IgD-negative memory B cell (primary cell): ENCODE measurements at places on chromosomes 13 and 19. TPM values are rescaled to one million over a fixed set of nuclear protein-coding genes. Genes with fewer than 3 reads are reported as not detected.

Gene F7
- not detected for polyA plus RNA-seq

Gene SYT5
- polyA plus RNA-seq = 0.43 TPM

Gene AP3D1
- 23.7 TPM for polyA plus RNA-seq

Gene CDX2
- polyA plus RNA-seq = not detected

Gene CLDN10
- polyA plus RNA-seq = not detected

Gene NMRK2
- polyA plus RNA-seq = not detected

Gene FREM2
- polyA plus RNA-seq = not detected

Gene PRR36
- polyA plus RNA-seq = not detected

Gene ZNF468
- polyA plus RNA-seq = 16.1 TPM

Gene PRRG2
- 0.26 TPM for polyA plus RNA-seq

Gene UNC13A
- polyA plus RNA-seq = not detected

Gene DUS3L
- polyA plus RNA-seq = 35.2 TPM

Gene NLRP4
- polyA plus RNA-seq = not detected

Gene ZNF570
- 4.3 TPM for polyA plus RNA-seq

Gene BCKDHA
- 63.4 TPM for polyA plus RNA-seq

Gene ZIC2
- polyA plus RNA-seq = not detected

Gene CEACAM4
- polyA plus RNA-seq = not detected

Gene PPP5C
- polyA plus RNA-seq = 32.9 TPM

Gene STK11
- 14.9 TPM for polyA plus RNA-seq

Gene GNG7
- 74.6 TPM for polyA plus RNA-seq

Gene ATXN8OS
- not detected for polyA plus RNA-seq

Gene C19orf33
- polyA plus RNA-seq = 0.83 TPM

Gene TSKS
- polyA plus RNA-seq = 0.15 TPM

Gene ZNF790
- polyA plus RNA-seq = 5.4 TPM

Gene KRTDAP
- polyA plus RNA-seq = not detected

Gene YJEFN3
- not detected for polyA plus RNA-seq

Gene ZNF728
- not detected for polyA plus RNA-seq

Gene PSG1
- polyA plus RNA-seq = not detected

Gene SLC27A1
- 4.5 TPM for polyA plus RNA-seq

Gene ZNF471
- 0.14 TPM for polyA plus RNA-seq

Gene COL4A2
- polyA plus RNA-seq = not detected

Gene LILRB5
- polyA plus RNA-seq = not detected

Gene TNFAIP8L1
- polyA plus RNA-seq = 18.4 TPM

Gene GFY
- not detected for polyA plus RNA-seq

Gene MATK
- polyA plus RNA-seq = 5.9 TPM
